GM03348 (cell line): ENCODE measurements at places on chromosomes 5 and 9.

DNA sequence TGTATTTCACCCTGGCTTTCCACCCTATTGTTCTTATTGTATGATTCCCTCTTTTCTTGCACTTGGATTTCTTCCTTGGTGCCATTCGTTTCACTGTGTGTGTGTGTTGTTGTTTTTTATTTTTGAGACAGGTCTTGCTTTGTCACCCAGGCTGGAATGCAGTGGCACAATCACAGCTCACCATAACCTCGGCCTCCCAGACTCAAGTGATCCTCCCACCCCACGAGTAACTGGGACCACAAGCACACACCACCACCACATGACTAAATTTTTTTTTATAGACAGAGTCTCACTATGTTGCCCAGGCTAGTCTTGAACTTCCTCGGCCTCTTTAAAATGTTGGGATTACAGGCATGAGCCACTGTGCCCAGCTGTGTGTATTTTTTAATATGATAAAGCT, 72.0 kb downstream of the MLLT3 start:
- no peak for DNase-seq

GRCh38 chr9:134303601-134304000, 22.7 kb upstream of the RXRA start:
- DNase-seq, result no peak

- DNase-seq, result no peak
Observed at GRCh38 chr5:150765011-150765798, 6.4 kb upstream of the DCTN4 start.

- DNase-seq, result peak; percentile 88
Observed at GRCh38 chr5:172716796-172717313, 54.1 kb downstream of the DUSP1 start.

GRCh38 chr5:128842241-128842640, 123.0 kb upstream of the SLC27A6 start:
- DNase-seq, result no peak

GRCh38 chr5:102764381-102765004, 9.4 kb downstream of the PAM start:
- DNase-seq, result no peak

- DNase-seq, result peak; percentile 46
Observed at GRCh38 chr5:56278335-56278753, 45.2 kb upstream of the ANKRD55 start.

GRCh38 chr5:159021901-159022556, 77.7 kb downstream of the EBF1 start:
- peak; percentile 79 for DNase-seq

GRCh38 chr5:179289756-179290385, 55.4 kb downstream of the ADAMTS2 start:
- no peak for DNase-seq

DNA sequence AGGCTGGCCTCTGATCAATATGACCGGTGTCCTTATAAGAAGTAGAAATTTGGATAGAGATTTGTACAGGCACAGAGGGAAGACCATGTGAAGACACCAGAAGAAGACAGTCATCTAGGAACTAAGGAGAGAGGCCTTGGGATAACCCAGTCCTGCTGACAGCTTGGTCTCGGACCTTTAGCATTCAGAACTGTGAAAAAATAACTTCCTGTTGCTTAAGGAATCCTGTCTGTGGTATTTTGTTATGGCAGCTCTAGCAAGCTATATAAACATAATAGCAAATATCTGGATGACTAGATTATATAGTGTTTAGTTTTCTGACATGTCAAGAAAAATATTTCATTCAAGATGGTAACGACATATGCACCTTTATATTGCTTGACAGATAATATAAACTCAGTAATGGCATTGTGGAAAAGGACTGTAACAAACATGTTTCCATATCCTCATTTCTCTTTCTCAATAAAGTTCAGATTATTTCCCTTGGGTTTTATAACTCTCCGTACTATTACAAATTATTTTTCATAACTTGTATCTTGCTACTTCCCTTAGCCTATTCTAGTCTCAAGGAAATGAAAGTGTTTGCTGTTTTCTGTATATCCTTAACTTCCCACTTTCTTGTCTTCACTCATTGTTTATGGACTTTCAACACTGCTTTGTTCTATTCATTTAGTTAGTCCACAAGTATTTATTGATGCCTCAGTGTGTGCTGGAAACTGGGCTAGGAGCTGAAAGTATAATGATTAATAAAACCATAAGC, 62.4 kb downstream of the KIAA1958 start:
- no peak for DNase-seq

GRCh38 chr9:137493364-137494103, 34.4 kb upstream of the NSMF start:
- DNase-seq, result no peak

GRCh38 chr9:7760014-7760415, 39.6 kb downstream of the DMAC1 start:
- DNase-seq, result no peak

DNA sequence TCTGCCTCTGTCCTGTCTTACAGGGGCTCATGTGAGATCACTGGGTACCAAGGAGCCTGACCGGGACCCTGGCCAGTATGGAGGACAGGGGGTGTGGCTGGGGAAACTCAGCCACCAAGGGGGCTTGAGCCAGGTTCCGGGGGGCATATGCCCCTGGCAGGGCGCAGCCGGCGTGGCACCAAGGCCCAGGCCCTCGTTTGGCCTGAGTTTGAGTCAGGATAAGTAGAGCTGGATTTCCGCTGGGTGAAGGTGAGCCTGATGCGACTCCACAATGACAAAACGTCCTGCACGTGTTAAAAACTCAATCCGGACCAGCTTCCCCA, 616 bp upstream of the TSPAN17 start:
- peak; percentile 21 for DNase-seq

DNA sequence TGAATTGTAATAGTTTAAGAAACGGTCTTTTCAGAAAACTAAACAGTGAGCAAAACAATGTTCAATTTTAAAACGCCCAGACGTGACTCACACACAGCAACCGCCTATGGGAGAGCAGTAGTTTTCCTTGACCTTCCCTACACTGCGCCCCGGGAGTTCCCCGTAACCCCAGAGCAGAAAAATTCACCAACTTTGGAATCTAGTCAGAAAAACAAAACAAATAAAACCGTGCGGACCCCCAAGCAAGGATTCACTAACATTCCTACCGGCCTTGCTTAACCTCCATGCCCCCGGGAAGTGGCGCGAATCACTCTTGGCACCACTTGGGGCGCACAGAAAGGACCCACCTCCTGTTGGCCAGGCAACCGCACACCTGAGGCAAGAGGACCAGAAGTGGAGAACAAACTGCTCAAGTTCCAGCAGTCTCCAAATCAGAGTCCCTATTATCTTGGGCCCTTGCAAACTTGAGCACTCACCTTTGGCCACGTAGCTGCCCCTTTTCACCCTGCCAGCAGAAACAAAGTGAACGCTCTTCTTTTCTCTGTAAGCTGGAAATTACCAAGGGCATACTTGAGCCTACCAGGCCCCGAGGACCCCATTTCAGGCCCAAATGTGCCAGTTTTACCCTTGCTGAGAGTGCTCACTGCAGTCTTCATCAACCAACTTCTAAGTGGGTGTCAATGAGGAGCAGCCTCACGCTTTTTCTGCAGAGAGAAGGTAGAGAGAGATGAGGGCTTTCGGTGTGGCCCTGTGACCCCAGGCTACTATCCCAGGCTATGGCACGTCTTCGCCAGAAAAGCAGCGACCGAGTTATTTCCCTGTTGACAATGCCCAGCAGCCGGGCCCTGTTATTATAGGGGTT, 189.7 kb downstream of the MEF2C start:
- DNase-seq, result no peak
